ENCODE measurements at places on chromosomes 7 and 10. TPM values are rescaled to one million over a fixed set of nuclear protein-coding genes. Genes with fewer than 3 reads are reported as not detected.

CYP2C9 gene
- total RNA-seq, result not detected

AQP1 gene
- 197 TPM for total RNA-seq

- no peaks in the 10 kb centered on the region for H3K27me3 ChIP-seq
- no peak for DNase-seq
- H3K36me3 ChIP-seq, result no peaks in the 10 kb centered on the region
- H3K4me1 ChIP-seq, result no peaks in the 10 kb centered on the region
- H3K27ac ChIP-seq, result no peak overlapping the region
Measured at GRCh38 chr7:82406937-82407336, 36.6 kb downstream of the CACNA2D1 start.

GRCh38 chr10:60303778-60304177 lies 85.9 kb downstream of the ANK3 start:
- H3K36me3 ChIP-seq, result no peaks in the 10 kb centered on the region
- H3K27ac ChIP-seq, result no peak overlapping the region
- no peak for DNase-seq
- H3K4me1 ChIP-seq, result peaks cover 4% of the 10 kb centered on the region

DNA sequence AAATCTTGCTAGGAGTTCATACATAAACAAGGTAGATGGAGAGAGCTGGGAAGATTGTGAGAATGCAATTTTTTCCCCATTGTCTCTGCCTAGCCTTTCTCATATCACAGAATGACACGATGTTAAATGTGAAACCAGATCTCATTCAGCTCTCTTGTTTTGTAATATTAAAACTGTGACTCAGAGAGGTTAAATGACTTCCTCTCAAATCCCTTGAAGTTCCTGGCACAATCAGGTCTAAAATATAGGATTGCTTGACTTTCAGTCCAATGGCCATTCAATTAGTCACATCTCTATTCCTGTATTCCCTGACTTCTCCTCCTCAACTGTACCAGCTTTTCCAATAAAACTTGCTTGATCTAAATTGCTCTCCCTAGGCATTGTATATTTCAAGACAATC lies 3.1 kb downstream of the ANKRD22 start:
- no peaks in the 10 kb centered on the region for H3K4me1 ChIP-seq
- no peak overlapping the region for H3K4me3 ChIP-seq
- no peak for DNase-seq
- H3K36me3 ChIP-seq, result no peaks in the 10 kb centered on the region

GRCh38 chr7:83413424-83413823 lies 235.5 kb downstream of the SEMA3E start:
- no peak for DNase-seq
- no peak overlapping the region for H3K4me3 ChIP-seq
- H3K27me3 ChIP-seq, result no peaks in the 10 kb centered on the region
- H3K27ac ChIP-seq, result no peak overlapping the region
- no peaks in the 10 kb centered on the region for H3K4me1 ChIP-seq
- H3K36me3 ChIP-seq, result no peaks in the 10 kb centered on the region

DNA sequence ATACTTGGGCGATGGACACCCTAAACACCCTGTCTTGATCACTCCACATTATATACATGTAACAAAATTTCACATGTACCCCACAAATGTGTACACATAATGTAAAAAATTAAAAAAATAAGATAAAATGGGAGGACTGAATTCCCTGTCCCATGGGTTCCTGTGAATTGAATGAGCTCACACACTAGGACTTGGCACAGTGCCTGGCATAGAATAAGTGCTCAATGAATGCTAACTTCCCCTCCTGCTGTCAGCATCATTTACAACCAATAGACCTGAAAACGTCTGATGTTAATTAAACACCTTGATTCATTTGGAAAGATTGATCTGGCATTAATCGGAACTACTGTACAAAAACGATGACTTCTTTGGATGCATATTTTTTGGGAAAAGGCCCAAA lies 117.3 kb upstream of the ZNF438 start:
- H3K4me1 ChIP-seq, result peaks cover 25% of the 10 kb centered on the region
- no peak overlapping the region for H3K27ac ChIP-seq
- no peak overlapping the region for H3K4me3 ChIP-seq
- DNase-seq, result no peak
- H3K36me3 ChIP-seq, result no peaks in the 10 kb centered on the region

DNA sequence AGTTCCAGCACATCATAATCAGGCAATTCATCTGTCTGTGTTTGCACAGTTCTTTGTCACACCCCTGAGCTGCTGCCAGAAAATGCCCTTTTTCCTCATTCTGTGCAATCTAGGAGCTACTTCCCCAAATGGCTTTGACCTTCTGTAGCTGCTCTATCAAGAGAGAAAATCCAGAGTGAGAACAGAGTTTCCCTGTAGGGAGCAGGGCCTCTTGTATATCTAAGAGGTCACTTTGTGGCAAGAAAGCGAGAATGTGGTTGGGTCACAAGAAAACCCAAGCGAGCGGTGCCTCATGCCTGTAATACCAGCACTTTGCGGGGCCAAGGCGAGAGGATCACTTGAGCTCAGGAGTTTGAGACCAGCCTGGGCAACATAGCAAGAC lies 24.3 kb downstream of the SLC29A3 start:
- H3K4me1 ChIP-seq, result no peaks in the 10 kb centered on the region
- H3K4me3 ChIP-seq, result no peak overlapping the region
- no peaks in the 10 kb centered on the region for H3K27me3 ChIP-seq
- H3K27ac ChIP-seq, result no peak overlapping the region

DNA sequence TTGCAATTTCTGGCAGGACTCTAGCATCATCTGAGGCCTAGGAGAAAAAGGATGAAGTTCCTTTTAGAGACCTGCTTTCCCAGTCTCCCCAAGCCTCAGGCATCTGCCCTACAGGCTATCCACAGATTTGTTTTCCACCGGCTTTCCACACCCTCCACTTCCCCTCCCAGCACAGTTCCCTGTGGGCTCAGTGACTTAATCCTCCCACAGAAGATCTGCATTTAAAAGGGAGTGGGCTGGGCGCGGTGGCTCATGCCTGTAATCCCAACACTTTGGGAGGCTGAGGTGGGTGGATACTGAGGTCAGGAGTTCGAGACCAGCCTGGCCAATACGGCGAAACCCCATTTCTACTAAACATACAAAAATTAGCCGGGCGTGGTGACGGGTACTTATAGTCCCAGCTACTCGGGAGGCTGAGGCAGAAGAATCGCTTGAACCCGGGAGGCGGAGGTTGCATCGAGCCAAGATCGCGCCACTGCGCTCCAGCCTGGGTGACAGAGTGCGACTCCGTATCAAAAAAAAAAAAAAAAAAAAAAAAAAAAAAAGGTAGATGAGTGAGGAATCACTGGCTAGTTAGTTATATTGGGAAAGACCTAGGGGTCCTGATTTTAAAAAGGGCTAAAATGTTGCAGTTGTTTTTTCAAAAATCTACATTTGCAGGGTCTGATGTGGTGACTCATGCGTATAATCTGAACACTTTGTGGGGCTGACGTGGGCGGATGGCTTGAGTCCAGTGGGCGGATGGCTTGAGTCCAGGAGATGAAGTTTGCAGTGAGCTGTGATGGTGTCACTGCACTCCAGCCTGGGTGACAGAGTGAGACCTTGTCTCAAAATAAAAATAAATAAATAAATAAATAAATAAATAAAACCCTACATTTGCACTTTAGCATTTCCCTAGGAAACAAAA lies 119.5 kb downstream of the BAMBI start:
- no peaks in the 10 kb centered on the region for H3K27me3 ChIP-seq
- H3K4me1 ChIP-seq, result no peaks in the 10 kb centered on the region
- DNase-seq, result peak; percentile 74
- no peaks in the 10 kb centered on the region for H3K36me3 ChIP-seq
- H3K27ac ChIP-seq, result no peak overlapping the region

DNA sequence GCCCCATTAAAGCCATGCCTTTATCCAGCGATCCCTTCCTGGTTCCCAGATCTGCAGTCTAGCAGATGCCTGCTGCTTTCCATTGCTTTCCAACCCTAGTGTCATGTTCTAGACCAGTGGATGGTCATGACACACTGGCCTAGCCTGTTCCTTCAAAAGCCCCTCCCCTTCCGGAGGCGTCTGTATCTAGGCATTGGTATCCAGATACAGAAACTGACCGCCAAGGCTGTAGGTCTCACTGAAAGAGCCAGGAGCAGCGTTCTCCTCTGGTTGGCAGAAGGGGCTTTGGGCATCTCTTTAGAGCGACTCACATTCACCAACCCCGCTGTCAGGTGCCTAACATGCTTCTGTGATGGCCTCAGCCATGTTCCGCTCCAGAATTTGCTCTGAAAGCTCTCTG lies 22.6 kb downstream of the JCAD start:
- H3K4me1 ChIP-seq, result peaks cover 10% of the 10 kb centered on the region
- H3K36me3 ChIP-seq, result peaks cover 2% of the 10 kb centered on the region
- no peak overlapping the region for H3K4me3 ChIP-seq
- no peak for DNase-seq
- H3K27ac ChIP-seq, result no peak overlapping the region

DNA sequence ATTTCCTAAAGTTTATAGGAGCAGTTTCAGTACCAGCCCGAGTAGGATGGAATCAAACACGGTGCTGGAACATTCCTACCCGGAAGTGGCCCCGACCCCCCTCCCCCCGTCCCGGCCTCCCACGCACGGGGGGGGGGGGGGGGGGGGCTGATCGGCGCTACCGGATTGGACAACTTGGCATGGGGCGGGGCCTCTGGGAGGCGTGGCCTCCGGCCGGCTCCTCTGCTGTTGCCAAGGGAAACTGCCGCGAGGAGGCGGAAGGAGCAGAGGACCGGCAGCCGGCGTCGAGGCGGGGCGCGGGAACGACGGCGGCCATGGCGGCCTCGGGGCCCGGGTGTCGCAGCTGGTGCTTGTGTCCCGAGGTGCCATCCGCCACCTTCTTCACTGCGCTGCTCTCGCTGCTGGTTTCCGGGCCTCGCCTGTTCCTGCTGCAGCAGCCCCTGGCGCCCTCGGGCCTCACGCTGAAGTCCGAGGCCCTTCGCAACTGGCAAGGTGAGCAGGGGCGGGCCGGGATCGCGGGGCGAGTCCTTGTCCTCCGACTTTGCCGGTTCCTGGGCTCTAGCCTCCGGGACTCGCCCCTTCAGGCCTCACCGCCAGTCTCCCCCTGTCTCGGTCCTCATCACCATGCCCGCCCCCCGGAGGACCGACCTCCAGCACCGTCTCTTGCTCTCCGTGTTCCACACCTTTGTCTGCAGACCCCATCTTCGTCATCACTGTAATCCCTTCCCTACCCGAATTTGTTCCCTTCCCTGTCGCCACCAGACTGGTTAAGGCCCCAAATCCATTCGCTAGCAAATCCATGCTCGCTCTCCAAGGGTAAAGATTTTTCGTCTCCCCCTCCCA lies at the start of gene RHBDD2:
Gene RHBDD2 (plus strand): TSS at position 266 of the 843 bp plus-strand sequence. CDS start 49 bp downstream, at position 315.
- no peaks in the 10 kb centered on the region for H3K27me3 ChIP-seq
- peaks cover 14% of the 10 kb centered on the region for H3K4me1 ChIP-seq
- H3K36me3 ChIP-seq, result peaks cover 25% of the 10 kb centered on the region

- no peak overlapping the region for H3K27ac ChIP-seq
- no peaks in the 10 kb centered on the region for H3K27me3 ChIP-seq
Measured at GRCh38 chr7:83957333-83957732, 237.3 kb downstream of the SEMA3A start.

GRCh38 chr7:117014673-117015133 lies 61.4 kb downstream of the ST7 start:
- no peaks in the 10 kb centered on the region for H3K36me3 ChIP-seq
- H3K4me1 ChIP-seq, result peaks cover 13% of the 10 kb centered on the region
- no peaks in the 10 kb centered on the region for H3K27me3 ChIP-seq

- H3K36me3 ChIP-seq, result no peaks in the 10 kb centered on the region
- no peak for DNase-seq
- H3K27ac ChIP-seq, result no peak overlapping the region
- no peaks in the 10 kb centered on the region for H3K4me1 ChIP-seq
- H3K27me3 ChIP-seq, result no peaks in the 10 kb centered on the region
- H3K4me3 ChIP-seq, result no peak overlapping the region
Measured at GRCh38 chr7:154884348-154884920, 118.5 kb downstream of the PAXIP1 start.

GRCh38 chr10:50439806-50440205 lies 183.9 kb downstream of the SGMS1 start:
- no peak for DNase-seq
- H3K4me3 ChIP-seq, result no peak overlapping the region

GRCh38 chr7:348480-348844 lies 58.5 kb downstream of the FOXL3 start:
- H3K27me3 ChIP-seq, result no peaks in the 10 kb centered on the region
- no peaks in the 10 kb centered on the region for H3K36me3 ChIP-seq
- DNase-seq, result no peak
- no peaks in the 10 kb centered on the region for H3K4me1 ChIP-seq

- no peaks in the 10 kb centered on the region for H3K27me3 ChIP-seq
- no peak overlapping the region for H3K27ac ChIP-seq
- H3K36me3 ChIP-seq, result peaks cover 16% of the 10 kb centered on the region
- DNase-seq, result no peak
Measured at GRCh38 chr7:44403176-44403759, 77.9 kb upstream of the CAMK2B start.

GRCh38 chr10:113221756-113222168 lies 271.7 kb downstream of the TCF7L2 start:
- H3K4me3 ChIP-seq, result no peak overlapping the region
- H3K27me3 ChIP-seq, result no peaks in the 10 kb centered on the region
- H3K36me3 ChIP-seq, result no peaks in the 10 kb centered on the region
- peaks cover 9% of the 10 kb centered on the region for H3K4me1 ChIP-seq

Data from thyroid gland (tissue), 4 donors.